IPS DF 6.9 (cell line): ENCODE measurements at places on chromosomes 7 and 10.

DNA sequence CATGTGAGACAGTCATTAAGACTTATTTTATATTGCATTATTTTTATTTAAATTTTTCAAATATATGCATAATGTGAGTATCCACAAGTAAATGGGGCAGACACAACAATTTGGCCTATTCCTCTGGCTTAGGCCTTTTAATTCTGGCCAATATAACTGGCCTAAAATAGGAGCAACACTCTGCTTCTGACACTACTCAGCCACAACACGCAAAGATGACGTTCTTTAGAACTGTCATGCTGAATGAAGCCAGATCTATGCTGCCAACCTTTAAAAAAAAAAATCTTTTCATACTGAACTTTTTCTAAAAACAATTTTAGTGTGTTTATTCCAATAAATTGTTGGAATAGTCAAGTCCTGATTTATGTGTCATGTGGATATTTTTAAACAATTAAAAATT is 355.0 kb upstream of the BMPER start:
- DNase-seq = no peak

GRCh38 chr7:117780832-117781231 is 92.4 kb downstream of the CTTNBP2 start:
- no peak for DNase-seq

GRCh38 chr7:30348083-30348560 is 63.7 kb downstream of the ZNRF2 start:
- DNase-seq = no peak

- DNase-seq = no peak
Observed at GRCh38 chr7:42106562-42106961, 130.4 kb downstream of the GLI3 start.

GRCh38 chr10:105605918-105606317 is 964.8 kb downstream of the SORCS3 start:
- DNase-seq = no peak

DNA sequence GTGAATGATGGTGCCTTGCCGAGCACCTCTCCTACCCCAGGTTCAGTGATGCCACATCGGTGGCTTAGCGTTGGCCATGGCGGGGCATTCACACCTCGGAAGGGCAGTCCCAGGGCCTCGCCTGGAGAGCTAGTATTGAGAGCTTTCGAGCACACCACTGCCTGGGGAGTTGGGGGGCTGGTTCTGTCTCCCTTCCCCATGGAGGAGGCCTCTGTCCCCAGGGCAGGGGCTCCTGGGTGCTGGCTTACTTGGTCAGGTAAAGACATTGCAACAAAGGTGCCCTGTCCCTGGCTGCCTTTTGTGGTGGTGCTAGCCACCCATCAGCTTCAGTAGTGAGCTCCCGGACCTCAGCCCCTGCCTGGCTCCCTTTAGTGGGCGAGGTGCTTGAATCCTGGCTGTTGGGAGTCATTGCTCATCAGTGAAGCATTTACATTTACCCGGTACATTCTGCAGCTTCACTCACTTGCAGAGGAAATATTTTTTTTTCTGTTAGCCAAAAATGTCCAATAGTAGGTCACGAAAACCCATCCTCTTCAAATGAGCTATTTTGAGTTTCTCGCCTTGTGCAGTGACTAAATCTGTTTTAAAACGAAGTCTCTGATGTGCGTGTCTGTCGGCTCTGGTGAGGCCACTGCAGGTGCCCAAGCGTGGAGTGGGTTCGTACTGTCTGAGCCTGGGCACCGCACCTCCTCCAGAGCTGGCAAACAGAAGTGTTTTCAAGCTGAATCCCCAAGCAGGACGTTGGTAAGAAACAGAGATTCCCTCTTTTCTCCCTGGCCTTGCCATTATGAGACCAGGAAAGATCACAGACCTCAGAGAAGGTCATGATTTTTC is 95.5 kb downstream of the INPP5A start:
- no peak for DNase-seq

DNA sequence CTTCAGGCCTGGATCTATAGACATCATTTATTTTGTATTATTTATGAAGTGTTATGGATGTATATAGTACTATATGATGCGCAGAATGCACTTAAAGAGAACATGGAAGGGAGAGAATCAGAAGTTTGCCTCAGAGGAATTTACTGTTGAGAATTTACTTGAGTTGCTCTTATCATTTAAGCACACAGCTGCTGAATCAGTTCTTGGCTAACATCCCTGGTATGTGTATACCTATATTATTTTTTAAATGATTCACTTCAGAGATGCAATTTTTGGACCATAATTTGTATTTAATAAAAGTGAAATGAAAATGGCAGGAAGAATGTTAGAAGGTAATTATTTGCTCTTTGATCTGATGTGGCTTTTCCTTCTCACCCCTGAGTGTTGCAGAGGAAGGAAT is 191.6 kb downstream of the BICC1 start:
- DNase-seq = no peak

GRCh38 chr10:101226491-101227428 is 2.5 kb downstream of the LBX1 start:
- no peak for DNase-seq
